Esophagus squamous epithelium (tissue), 5 donors: ENCODE measurements at places on chromosomes 5 and 9.

DNA sequence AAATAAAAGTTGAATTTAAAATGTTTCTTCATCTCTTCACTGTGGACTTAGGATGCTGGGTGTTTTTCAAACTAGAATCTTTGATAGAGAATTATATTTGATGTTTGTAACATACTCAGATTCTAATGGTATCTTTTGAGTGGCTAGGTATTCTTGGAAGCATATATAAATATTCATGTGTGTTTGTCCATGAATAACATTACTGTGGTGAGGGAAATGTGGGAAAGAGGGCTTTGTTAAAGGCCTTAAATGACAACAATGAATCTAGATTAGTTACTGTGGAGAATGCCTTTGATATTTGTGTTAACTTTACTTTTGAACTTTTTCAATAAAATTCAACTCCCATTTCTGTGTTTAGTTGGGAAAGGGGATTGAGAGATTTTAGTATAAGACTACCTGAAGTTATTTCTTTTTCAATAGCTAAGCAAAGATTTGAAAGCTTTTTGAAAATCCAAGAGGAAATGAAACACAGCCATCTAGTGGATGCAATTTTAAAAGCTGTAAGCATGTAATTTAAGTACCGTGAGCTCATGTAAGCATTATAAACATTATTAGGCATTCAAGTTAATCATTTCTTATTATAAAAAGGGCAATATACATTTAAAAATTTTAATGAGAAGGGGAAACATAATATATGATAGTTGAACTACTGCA, 69.6 kb downstream of the CCDC171 start:
- DNase-seq: no peak

DNA sequence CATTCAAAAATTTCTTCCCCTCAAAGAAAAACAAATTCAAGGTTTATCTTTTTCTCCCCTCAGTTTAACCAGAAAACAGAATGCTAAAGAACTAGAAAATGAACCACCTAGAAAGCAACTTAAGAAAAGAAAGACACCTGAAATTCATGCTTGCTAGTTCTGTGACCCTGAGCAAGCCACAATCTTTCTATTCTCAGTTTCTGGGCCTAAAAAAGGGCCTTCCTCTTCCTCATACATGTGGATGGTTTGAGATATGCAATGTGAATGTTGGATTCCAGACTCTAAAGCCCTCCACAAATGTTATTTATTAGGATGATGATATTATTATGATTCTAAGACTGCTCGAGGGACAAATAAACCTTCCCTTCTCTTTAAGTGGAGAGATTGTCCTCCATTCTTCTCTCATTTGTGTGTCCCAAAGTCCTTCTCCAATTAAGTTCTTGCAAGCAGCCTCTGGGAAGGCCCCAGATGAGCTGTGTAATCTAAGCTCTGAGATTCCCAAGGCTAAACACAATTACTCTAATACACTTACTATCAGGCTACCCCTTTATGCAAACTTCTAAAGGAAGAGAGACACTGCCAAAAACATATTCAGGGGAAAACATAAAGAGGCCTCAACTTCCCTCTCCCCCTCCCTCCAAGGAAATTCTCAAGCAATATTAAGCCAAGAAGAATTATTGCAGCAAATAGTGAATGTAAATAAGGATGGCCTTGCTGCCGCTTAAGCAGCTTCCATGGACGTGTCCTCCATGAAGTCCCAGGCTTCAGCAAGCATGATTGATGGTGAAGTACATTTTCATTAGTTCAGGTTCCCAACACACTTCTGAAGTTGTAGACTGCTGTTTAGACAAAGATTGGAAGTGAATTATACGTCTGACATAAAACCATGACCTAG, 80.2 kb downstream of the PRKACG start:
- no peak for DNase-seq

- no peak for DNase-seq
Observed at GRCh38 chr9:35044071-35044470, 28.4 kb downstream of the VCP start.

GRCh38 chr9:85666086-85666485, 75.7 kb downstream of the AGTPBP1 start:
- DNase-seq: no peak

- DNase-seq: no peak
Observed at GRCh38 chr5:79091064-79091463, 20.5 kb upstream of the BHMT start.

DNA sequence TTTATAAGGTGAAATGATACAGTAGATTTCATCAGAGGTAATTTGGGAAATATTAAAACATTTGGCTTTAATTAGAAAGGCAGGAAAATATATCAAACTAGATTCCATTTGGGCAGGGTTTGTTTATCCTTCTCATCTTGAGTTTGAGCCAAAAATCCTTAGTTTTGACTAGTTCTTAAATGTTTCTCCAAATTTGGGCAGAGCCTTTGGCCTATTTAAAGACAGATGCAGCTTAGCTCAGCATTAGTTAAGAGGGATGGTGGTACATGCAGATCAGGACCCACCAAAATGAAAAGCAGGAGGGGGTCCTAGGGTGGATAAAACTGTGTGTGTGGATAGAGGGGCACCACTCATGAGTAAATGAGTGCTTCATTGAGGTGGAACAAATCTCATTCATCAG, 20.3 kb upstream of the ARRDC3 start:
- DNase-seq: no peak

GRCh38 chr9:88544245-88544644, 9.3 kb downstream of the NXNL2 start:
- no peak for DNase-seq

- no peak for DNase-seq
Observed at GRCh38 chr9:137454145-137454596, 5.0 kb downstream of the NSMF start.

GRCh38 chr9:27059907-27060306, 49.1 kb upstream of the TEK start:
- no peak for DNase-seq

DNA sequence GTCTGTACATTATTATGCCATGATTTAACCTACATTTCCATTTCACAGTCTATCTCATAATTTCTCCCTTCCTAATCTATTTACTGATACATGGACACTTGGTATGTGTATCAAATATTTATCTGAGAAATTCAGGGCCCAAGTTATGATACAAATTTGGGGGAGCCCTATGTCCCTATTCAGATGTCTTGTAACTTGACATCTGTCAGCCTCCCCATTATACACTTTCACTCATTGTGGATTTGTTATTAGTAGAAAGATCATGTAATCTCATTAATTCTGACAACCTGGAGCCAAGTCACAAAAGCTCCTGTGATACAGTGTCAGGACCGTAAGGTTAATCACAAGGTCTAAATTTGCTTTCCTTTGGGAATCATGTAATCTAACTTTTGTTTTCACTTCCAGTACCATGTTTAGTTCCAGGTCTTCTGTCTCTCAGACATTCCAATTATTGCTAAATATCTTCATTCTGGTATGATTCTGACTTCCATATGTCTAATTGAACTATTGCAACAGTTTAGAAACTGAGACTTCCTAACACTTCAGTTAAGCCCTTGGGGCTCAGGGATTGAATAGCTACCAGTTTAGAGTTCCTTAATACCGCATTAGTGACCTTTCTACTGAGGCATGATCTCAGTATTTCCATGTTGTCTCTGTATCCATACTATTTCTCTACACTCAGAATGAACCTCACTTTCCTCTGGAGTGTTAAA, 182.9 kb upstream of the NUDT12 start:
- DNase-seq: no peak

GRCh38 chr5:174750711-174751110, 26.3 kb downstream of the MSX2 start:
- DNase-seq: no peak

- DNase-seq: no peak
Observed at GRCh38 chr5:997001-997474, 11.6 kb upstream of the NKD2 start.

DNA sequence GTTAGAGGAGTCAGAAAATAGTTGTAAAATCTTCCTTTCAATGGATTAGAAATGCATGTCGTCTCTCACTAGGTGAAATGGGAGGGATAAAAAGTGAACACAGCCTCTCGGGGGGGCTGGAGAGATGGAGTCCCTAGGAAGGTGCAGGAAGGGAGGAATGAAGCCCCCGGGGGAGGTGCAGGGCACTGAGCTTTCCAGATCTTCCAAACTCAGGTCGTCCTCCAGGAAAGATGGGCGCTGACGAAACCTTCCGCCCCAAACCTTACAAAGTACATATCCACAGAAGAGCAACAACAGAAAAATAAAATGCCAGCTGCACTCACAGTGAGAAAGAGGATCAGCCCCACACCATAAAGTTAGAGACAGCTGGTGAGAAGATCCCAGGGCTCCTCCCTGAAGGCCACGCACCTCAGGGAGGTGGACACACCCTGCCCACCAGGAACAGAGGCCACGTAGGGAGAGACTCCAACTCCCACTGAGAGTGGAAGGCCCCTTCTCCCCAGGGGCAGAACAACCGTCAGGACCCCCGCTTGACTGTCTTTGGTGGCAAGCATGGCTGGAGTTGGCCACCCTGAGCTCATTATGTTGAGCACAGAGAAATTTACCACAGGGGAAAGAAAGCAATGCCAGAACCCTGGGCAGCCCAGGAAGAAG, 174.3 kb downstream of the AUH start:
- no peak for DNase-seq

GRCh38 chr5:67032921-67033664, 163.5 kb downstream of the CD180 start:
- no peak for DNase-seq

DNA sequence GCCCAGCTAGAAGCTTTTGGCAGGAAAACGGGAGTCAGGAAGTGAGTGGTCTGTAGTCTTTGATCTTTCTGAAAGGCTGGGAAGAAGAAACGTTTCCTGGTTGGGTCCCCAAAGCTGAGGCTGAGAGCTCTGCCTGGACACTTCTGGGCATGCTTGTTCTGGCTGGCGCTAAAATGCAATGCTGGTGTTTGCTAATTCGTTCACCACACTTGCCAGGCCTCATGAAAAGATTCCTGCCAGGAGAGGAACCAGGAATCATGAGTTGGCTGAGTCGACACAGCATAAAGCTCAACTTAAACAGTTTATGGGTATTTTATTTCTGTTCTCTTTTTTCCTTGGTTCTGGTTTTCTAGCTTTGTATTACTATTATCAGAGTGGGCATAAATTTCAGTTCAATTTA, 10.7 kb upstream of the PTGR1 start:
- no peak for DNase-seq

DNA sequence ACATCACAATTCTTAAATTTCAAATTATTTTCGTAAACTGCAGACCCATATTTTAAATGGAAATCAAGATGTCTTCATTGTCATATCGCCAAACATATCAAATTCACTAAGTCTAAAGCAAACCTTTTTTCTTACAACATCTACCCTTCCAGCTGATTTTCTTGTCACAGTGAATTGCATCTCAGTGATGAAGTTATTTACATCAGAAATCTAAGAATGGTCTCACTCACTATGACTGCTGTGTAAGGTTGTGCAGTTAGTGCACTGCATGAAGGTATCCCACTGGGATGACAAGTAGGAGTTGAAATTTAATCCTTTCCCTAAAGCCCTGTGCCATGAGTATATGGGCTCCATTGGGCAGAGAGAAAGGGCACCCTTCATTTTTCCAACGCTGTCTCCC, 399.4 kb upstream of the ITGA1 start:
- DNase-seq: no peak

DNA sequence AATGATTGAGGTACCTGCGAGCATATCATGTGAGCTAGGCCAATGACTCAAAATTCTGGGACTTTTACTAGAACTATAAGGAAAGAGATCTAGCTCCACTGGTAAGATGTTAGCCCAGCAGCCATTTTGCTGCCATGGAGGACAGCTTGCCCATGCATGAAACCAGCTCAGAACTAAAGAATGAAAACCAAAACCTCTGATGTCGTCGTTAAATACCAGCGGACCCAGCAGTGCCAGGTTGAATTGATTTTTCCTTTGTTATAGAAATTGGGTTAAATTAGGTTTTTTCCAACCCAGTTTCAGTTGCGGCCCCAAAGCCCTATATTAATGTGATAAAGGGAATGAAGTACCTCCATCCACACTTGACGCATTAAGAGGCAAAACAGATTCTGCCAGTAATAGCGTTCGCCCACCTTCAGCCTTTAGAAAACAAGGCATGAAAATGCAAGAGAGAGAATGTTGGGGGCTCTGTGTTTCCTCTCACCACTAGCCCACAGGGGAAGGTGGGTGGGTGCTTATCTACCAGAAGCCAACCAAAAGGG, 5.5 kb upstream of the ITK start:
- DNase-seq: no peak

DNA sequence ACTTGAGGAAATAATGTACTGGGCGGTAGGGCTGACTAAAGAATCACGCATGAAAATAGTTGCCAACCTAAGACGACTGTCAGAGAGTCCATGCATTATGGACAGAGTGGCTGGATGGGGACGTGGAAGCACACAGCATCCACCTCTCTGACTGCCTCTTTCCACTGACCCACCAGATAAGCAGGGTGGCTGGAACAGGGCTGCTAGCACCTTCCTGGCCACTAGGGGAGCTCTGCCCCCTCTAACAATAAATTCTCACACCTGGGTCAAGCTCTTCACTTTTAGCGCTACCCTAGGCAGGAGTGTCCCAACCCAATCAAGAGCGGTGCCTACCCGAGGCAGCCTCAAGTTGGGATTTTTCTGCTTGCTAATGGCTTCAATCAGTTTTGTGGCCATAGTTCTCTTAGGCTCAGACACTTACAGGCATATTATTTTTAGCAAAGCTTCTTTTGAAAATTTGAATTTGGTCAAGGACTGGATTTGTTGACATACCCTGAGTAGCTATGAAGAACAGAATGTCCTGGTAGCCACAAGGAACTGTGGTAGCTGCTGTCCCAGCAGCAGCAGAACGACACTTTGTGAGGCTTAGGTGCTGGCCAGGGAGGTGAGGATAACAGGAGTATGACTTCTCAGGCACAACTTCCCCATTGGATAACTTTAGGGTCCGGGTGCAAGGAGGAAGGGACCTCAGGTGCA, 6.9 kb upstream of the TPM2 start:
- DNase-seq: no peak

GRCh38 chr9:12859704-12860251, 85.0 kb downstream of the LURAP1L start:
- no peak for DNase-seq

DNA sequence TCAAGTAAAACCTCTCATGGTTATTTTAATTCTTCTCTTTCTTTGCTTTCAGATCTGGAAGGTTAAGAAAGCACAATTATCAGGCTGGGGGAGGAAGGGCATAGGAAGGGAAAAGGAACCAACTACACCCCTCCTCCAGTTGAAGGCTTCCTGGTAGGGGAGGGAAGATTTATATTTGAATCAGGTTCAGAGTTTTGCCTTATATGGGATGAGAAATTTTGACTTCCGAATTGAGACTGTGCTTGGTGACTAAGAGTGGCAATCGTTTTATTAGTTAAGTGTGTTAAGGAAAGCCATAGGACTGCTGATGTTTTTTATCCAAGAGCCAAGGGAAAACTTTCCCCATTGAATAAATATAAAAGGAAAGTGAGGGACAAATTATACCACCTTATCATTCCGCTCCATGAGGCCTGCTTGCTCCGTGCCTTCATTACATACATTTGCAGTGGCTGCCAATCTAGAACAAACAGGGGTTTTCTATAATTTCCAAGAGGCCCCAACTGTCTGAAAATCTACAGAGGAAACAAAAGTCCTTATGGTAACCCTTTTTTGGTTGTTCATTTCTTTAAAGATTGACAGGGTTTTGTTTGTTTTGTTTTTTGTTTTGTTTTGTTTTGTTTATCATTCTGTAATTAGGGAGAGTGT, 115.7 kb upstream of the EPB41L4A start:
- no peak for DNase-seq
